Activated naive CD4-positive, alpha-beta T cell treated with anti-CD3 and anti-CD28 coated beads, Interleukin-2, amount 10 ng/mL, durations not matched to agents 7 days and 5 days (primary cell): ENCODE measurements at places on chromosomes 6 and 20.
A peak's percentile ranks its signal among the peaks of the same experiment; 100 is the strongest.

GRCh38 chr6:8983202-8983688, 547.9 kb upstream of the SLC35B3 start:
- peak; percentile 64 for DNase-seq

GRCh38 chr6:4503700-4504099, 272.5 kb upstream of the CDYL start:
- DNase-seq = no peak

DNA sequence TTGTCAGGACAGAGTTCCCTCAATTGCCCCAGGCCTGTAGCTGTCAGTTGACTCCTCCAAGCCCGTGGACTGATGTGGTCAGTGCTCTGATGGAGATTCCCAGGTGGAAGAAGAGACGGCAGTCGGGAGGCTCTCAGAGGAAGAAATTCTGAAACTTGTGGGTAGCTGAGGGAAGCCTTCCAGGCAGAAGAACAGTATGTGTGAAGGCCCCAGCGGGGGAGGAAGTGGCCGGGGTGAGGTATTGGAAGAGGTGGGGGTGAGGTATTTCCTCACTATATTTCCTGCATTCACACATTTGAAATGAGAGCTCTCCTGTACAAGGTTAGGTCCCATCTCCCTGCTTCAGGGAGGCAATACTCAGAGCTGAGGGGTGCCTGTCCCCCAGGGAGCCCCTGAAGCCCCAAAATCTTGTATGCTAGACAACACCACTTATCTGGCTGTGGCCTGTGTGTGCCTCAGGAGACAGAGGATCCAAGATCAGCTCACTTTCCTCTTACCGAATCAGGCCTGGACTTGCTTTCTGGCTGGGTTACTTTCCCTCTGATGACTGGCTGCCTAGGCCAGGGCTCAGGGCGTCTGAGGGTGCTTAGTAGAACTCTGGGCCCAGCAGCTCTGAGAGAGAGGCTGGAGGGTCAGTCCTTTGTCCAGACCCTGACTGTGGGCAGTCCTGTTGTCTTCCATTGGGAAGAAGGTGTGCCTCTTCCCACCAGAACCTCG, 49.3 kb upstream of the MYL9 start:
- peak; percentile 79 for DNase-seq

DNA sequence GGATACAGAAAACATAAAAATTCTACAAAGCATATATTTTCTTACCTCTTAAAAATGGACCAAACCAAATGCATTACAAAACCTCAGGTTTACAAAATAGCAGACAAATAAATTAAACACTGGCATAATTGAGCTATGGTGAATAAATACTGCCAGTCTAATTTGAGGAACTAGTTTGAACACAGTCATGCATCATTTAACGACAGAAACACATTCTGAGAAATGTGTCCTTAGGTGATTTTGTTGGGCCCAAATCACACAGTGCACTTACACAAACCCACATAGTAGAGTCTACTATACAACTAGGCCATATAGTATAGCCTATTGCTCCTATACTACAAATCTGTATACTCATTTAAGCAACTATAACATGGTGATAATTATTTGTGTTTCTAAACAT, 215.6 kb downstream of the FOXC1 start:
- no peak for DNase-seq

DNA sequence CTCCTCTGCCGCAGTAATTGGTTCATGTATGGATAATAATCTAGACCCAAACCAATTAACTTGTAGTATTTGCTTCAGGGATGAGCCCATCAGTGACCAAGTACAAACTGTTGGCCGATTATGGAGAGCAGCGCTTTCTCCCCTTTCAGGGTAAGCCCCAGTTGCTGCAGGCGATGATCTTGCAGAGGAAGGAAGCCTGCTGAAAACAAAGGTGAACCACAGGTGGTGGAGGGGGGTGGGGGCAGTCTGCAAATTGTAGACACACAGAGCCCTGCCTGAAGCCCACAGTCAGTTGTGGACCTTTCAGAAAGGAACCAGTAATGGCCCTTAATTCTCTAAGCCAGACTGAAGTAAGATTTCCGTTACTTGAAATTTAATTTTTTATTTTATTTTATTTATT, 167.9 kb upstream of the JARID2 start:
- no peak for DNase-seq

DNA sequence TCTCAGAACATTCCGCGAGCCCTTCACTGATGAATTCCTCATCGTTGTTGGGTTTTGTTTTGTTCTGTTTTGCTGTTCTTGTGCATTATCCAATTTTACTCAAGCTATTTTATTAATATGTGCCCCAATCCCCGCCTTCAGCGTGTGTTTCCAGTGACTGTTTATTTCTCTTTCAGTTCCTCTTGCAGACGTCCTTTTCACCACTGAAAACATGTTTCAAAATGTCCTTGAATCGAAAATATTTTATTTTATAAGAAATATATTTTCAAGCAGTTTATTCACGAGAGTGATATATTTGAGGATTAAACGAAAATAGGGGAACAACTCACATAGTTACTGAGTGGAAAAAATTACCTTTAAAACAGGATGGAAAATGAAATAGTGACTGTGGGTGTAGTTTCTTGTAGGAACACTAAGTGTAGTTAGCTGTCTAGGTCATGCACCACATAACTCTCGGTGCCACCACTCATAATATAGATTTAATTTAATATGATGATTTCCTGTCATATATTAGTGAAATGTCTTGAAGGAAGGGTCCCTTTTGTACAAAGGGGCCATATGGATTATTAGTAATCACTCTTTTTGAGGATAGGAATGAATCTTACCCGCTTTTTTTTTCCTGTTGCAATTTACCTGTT, 45.3 kb upstream of the HDDC2 start:
- DNase-seq = no peak

GRCh38 chr6:170445487-170445886, 107.6 kb downstream of the PSMB1 start:
- DNase-seq = no peak
